ENCODE measurements at places on chromosomes 12 and 14.

- peak; percentile 48 for DNase-seq
Observed at GRCh38 chr14:100965296-100965695, 61.8 kb upstream of the RTL1 start.

GRCh38 chr12:91492648-91493047 is 310.0 kb upstream of the DCN start:
- DNase-seq = no peak

DNA sequence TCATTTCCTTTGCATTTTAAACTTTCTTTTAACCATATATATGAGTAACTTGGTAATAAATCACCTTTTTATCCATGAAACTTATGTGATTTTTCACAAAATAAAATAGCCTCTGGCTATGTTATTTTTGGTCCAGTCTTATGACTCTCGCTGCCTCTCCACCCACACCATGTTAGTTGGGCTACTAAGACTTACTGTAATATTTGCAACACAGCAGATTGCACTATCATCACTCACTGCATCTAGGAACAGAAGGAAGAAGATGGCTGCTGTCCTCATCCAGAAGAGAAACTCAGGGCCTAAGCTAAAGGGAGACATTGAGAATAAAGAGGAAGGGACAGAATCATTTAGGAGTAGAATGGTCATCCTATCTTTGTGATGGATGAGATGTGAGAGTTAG is 12.6 kb upstream of the B4GALNT3 start:
- no peak for DNase-seq

GRCh38 chr12:3432176-3432742 is 58.7 kb upstream of the PRMT8 start:
- DNase-seq = no peak

DNA sequence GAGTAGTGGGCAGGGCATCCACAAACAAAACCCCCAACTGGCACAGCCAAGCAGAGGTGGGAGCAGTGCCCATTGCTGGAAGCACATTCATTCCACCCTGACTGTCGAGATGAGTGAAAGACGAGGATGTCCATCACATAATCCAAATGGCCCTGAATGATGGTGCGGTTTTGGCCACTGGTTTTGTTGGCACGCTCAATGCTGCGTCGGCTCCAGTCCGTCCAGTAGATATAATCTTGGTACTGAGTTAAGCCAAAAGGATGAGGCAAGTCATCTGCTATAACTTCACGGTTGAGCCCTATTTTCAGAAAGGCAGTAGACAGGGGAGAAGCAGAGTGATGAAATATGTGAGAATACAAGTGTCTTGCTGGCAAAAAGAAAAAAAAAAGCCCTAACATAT is 88.1 kb downstream of the BCL2L14 start:
- peak; percentile 61 for DNase-seq

DNA sequence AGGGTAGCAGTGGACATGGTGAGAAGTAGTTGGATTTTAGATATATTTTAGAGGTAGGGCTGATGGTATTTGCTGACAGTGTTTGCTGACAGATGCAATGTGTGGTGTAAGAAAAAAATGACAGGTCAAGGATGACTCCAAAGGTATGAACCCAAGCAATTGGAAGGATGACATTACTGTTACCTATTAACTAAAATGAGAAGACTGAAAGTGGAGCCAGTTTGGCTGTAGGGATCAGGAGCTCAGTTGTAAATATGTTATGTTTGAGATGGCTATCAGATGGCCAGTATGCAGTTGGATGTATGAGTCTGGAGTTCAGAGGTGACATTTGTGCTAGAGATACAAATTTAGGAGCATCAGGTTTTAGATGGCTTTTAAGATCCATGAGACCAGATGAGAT is 17.4 kb upstream of the SERPINA6 start:
- DNase-seq = no peak

GRCh38 chr14:31030469-31030868 is 4.3 kb upstream of the STRN3 start:
- DNase-seq = no peak

DNA sequence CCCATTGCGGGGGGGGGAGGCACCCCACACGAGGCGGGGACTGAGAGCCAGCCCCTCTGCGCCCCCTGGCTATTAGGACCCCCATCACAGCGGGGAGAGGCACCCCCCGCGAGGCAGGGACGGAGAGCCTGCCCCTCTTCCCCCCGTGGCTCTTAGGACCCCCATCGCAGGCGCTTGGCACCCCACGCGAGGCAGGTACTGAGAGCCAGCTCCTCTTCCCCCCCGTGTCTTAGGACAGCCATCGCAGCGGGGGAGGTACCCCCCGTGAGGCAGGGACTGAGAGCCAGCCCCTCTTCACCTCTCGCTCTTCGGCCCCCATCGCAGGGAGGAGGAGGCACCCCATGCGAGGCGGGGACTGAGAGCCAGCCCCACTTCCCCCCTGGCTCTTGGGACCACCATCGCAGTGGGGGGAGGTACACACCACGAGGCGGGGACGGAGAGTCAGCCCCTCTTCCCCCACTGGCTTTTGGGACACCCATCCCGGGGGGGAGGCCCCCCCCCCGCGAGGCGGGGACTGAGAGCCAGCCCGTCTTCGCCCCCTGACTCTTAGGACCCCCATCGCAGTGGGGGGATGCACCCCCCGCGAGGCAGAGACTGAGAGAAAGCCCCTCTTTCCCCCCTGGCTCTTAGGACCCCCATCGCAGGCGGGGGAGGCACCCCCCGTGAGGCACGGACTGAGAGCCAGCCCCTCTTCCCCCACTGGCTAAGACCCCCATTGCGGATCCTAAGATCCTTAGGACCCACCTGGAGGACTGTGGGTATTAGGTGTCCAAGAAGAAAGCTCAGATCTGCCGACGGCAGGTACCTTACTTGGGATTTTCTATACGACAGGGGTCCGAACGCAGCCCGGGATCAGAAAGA is 198.6 kb upstream of the PZP start:
- no peak for DNase-seq

- peak; percentile 32 for DNase-seq
Observed at GRCh38 chr12:100154474-100155247, 12.0 kb upstream of the BLTP3B start.

Data from fibroblast of lung (primary cell).